ENCODE measurements at places on chromosomes 6 and 20.

DNA sequence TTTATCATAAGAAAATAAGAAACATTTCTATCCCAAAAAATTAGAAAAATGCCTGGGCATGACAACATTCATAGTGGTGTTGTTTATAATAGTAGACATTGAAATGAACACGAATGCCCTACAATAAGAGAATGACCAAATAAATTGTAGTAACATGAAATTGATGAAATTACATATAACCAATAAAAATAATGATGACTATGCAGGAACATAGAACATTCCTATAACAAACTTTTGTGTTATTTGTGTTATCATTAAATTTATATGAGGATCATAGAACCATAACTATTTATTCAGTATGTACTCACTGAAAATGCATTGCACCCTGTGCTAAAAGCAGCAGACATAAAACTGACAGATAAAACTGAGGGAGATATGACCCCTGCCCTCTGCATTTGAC, 399.7 kb downstream of the CBLN4 start:
- no peak for DNase-seq

DNA sequence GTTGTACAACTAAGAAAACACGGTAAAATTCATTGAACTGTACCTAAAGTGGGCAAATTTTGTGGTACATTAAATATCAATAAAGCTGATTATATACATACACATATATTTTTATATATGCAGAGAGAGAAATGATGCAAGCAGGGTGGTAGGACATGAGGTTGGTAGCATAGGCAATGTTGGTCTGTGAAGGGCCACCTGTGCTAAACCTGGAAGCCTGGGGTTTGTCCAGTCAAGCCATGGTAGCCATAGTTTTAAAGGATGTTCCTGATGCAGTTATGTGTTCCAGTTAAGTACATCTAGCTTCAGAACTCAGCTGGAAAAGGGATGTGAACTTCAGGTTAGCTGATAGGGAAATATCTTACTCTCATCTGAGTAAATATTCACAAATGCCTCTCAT, 60.1 kb downstream of the TRIM38 start:
- DNase-seq = no peak

- peak; percentile 78 for DNase-seq
These were observed at the start of gene PRRC2A for GRCh38 chr6:31620586-31621319. Gene PRRC2A (plus strand): TSS chr6:31620715. CDS start chr6:31622790, 2,075 bp downstream.

DNA sequence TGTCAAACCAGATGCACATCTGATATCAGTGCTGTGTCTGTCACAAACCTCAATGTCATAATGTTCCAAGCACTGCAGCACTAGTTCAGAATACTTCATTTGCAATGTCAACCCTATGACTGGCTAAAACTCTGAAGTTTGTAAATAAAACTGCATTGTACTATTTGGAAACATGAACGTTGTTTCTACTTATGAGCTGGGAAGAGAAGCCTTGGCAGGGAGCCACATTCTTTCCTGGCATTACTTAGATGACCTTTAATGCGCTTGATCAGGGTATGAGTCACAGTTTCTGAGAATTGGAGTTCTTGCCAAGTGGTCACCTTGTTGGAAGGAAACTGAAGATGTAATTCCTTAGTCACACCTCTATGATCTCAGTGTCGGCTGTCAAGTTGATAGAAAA, 664.8 kb upstream of the MMS22L start:
- DNase-seq = no peak

DNA sequence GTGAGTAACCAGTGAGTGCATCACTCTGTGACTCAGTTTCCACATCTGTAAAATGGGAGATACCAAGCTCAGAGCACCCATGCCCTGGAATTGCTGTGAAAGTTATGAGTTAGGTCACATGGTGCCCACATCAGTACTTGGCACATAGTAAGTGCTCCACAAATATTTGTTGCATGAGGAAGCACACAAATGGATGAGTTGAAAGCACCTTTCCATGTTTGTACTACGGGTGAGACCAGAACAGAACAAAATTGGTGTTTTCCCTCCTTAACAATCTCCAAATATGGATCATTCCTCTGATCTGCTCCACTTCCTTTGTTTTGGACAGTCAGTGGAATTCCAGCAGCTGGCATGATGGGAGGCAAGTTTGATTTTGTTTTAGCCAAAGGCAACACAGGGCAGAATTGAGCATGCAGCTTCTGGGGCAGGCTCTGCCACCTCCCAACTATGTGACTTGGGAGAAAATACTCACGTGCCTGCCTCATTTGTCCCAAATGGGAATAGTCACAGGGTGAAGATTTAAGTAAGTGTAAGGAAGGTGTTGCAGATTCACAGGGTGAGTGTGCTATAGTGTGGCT, 503.7 kb upstream of the SULF2 start:
- DNase-seq = no peak

DNA sequence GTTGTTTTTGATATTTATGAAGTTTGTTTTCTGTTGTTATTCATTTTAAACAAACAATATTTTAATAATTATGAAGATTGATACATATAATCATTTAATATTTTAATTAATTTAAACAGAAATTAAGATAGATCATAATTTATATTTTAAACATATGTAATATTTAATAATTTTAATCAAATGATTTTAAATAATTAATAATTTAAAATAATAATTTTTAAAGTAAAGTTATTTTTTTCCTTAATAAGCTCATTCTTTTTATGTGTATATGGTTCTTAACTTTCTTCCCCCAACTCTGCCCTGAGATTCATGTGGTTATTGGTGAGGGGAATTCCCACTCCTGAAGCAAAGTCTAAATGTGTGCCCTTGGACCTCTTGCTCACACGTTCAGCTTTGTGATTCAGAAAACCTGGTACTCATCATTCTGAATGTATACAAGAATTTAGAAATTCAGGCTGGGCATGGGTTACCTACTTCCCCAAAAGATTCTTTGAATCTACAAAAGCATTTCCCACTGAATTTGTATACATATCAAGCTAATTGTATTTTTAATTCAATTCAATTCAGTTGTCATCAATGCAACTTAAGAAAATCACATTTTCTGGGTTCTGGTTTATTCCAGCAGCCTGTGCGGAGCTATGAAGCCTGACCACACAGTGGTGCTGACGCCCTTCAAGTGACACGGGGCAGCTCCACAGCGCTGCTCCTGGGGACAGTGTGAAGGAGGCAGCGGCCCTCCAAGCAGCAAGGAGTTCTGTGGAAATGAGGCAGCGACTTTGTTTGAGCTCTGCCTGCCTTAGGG, 168.9 kb upstream of the UST start:
- DNase-seq = peak; percentile 23

GRCh38 chr6:65830151-65830550, 123.1 kb upstream of the EYS start:
- DNase-seq = no peak

GRCh38 chr6:154572556-154572955, 62.1 kb upstream of the CNKSR3 start:
- DNase-seq = no peak

GRCh38 chr20:58981628-58982364, 740 bp downstream of the NELFCD start:
- no peak for DNase-seq

DNA sequence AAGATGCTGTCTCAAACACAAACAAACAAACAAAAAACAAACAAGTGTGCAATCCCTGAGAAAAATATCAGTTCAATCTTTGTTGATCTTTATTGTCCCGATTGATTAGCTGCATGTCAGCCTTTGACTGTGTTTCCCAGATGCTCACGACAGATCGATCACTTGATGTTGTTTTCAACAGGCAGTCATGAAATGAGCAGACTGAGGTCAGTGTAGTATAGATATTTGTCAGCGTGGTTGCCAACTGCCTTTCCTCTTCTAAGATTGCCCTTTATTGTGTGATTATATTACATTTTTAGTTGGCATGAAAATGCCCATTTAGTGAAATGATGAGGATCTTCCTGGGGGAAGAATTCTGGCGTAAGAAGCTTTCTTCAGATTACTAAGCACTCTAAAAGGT, 25.6 kb downstream of the UTRN start:
- DNase-seq = no peak

- DNase-seq = no peak
These were observed 185.3 kb downstream of the OGFRL1 start for GRCh38 chr6:71473926-71474325.

DNA sequence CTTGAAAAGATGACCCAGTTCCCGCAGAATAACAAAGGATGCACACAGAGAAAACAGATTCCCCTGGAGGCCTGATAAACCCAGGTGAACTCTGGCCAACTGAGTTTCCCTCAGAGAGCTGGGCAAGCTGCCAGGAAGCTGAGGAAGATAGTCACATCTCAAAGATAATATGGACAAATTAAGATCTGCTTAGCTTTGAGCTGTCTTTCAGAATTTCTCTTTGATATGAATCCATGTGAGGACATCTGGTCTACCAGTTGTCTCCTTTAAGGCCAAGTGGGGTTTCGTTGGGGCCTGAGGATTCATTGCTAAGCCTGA, 59.5 kb downstream of the ID4 start:
- no peak for DNase-seq

GRCh38 chr6:66796987-66797386, 1090.0 kb upstream of the EYS start:
- no peak for DNase-seq

GRCh38 chr6:31120151-31120915, at the start of gene CDSN:
Gene CDSN (minus strand): TSS chr6:31120446. CDS start chr6:31120419, 27 bp downstream.
- no peak for DNase-seq

GRCh38 chr6:158849899-158850806, 31.0 kb upstream of the EZR start:
- DNase-seq = peak; percentile 54

DNA sequence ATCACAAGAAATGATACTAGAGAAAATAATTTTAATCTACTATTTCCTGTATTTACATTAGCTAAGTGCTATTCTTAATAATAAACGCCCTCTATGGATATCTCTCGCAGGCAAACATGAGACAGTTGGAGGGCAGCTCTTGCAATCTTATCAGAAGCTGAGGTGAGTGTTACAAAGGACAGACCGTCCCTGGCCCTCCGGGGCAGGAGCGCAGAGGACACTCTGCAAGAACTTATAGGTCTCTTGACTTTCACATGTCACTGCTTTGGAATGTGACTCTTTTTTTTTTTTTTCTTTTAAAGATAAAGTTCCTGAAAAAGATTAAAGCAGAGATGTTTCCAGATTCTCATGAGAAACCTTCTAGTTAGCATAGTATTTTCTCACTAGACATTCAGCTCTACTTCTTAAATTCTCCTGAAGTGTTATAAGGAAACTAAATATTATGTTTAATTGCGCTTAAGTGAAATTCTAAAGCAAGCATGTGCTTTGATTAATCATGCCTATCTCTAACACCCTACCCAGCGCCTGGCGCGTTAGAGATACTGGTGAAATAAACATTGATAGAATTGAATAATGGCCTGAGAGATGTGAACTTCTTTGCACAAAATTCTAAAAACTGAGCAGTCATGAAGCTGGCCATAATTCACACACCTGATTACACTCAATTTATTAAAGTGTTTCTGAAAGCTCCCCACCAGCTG, 57.4 kb downstream of the SYTL3 start:
- no peak for DNase-seq

- DNase-seq = no peak
These were observed 42.5 kb downstream of the MAN1A1 start for GRCh38 chr6:119307056-119307455.

DNA sequence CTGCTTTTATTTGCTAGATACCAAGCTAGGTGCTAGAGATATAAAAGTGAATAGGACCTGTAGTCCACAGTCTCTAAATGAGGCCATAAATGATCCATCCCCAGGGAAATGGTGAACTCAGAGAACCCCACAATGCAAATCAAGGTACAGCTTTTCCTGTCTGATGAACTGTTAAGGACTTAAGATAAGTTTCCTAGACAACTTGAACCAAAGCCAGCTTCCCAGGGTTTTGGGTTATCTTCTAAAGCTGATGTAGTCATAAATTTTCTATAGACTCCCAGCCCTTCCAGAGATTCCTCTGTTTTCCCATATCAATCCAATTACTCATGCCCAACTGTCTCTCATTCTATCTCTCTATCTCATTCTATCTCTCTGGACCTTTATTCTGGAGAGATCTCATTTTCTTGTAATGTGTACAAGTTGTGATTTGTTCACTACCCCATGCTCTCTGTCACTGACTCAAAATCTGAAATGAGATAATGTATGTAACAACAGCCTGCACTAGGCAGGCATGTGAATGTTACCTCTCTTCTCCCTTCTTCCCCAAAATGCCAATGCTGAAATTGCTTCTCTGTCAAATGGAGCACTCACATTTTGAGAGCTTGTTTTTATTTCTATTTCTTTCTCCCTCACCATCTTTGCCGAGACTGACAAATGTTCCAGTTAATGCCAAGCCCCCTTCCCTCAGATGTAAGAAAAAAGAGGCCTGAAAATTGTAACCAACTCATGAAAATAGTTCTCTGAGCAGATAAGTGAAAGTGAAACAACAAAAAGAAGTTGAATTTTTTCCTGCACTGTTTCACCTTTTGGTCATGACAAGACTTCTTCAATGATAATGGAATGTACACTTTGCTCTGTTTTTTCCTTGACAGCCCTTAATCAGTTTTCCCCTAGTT, 279.9 kb downstream of the SLC35F1 start:
- no peak for DNase-seq

DNA sequence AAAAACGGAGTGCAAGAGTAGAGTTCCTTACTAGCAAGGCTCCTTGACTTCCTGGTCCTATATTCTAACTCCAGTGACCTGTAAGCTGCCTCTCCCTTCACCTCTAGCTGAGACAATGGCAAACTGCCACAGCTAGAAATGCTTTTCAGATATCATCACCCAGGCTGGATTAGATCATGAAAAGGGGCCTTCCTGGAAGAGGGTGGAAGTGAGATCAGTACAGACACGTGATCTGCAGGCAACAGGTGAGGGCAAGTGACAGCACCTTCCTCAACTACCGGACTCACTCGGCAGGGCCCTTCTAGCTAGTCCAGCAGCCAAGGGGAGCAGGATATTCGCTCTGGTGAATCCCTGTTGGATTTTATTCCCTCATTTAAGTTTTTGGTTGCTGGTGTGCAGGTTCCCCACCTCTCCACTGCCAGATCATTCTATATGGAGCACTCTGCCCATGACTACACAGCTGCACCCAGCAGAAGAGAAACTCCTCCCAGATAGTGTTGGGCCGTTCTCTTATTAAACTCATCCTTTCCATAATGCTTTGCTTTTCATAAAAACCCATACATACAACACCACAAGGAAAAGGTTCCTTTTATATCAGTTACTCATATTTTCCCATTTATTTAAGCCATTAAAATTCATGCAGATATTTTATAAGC, 26.4 kb upstream of the FAM83C start:
- no peak for DNase-seq

GRCh38 chr6:111810294-111811131, 62.7 kb downstream of the FYN start:
- DNase-seq = no peak

DNA sequence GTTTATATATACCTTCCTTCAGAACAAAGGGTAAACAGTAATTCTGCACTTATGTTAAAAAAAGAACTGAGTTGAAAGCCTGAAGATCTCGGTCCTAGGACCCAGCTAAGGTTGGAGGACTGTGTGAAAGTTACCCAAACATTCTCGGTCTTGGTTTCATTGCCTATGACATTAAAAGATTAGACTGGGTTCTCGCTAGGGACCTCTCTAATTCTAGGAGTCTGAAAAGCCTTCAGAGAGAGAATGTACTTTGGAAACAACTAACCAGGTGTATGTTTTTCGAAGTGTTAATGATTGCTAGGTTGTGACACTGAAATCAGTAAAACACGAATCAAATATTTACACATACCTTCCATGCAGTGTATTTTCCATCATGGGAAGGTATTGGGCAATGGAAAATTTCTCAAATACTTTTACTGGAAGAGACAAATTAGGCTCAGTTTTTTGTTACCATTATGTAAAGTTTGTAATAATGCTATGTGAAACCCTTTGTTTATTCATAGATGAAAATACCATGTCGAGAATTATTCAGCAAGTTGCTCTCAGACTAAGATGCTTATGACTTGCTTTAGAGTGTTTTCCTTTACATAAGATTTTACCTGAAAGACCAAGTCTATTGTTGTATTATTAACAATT, 113.7 kb upstream of the LOC128125822 start:
- no peak for DNase-seq

Data from activated CD4-positive, alpha-beta T cell treated with anti-CD3 and anti-CD28 coated beads, Interleukin-2, amount 50 U/mL, for 1 hour (primary cell).